Ecto neural progenitor cell (in vitro differentiated cells): ENCODE measurements at places on chromosomes 12 and 14.
A peak's percentile ranks its signal among the peaks of the same experiment; 100 is the strongest.

GRCh38 chr14:22887990-22888378, 5.0 kb downstream of the REM2 start:
- no peak for DNase-seq

DNA sequence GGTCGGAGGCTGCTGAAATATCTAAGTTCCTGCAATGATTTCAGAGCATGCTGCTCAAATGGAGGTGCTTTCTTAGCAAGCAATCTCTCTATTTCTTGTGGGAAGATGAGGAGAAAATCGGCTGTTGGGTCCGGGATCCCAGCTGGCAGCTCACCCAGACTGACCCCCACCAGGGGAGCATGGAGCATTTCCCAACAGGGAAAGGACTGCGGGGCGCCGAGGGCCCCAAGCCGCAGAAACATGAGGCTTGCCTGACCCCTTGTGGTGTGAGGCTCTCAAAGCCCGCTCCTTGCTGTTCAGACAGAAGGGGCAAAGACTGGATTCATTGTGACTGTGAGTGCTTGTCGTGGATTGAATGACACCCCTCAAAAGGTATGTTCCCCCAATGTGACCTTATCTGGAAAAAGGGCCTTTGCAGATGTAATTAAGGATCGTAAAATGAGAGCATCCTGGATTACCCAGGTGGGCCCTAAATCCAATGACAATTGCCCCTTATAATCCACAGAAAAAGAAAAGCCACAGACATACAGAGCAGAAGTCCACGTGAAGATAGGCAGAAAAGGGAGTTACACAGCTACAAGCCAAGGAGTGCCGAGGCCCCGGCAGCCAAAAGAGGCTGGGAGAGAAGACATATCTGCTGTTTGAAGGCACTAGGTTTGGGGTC, 116.3 kb upstream of the VASH1 start:
- DNase-seq: peak; percentile 79

GRCh38 chr14:75476274-75476995, 45.8 kb upstream of the BATF start:
- no peak for DNase-seq

DNA sequence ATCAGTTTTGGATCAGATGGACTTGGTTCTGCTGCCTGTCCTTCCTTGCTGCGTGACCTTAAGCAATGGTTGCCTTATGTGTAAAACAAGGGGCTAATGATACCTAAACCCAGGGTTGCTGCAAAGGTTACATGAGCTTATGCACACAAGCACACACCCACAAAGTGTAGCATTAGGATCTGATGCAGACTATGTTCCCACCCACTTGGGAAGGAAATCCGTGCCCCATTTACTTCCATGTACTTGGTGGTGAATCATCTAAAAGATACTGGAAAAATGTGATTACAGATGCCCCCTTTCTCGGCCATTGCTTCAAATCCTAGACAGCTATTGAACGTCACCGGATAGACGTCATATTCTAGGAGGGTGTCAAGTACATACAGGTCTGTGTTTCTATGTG, 87.1 kb downstream of the PRKCH start:
- no peak for DNase-seq

DNA sequence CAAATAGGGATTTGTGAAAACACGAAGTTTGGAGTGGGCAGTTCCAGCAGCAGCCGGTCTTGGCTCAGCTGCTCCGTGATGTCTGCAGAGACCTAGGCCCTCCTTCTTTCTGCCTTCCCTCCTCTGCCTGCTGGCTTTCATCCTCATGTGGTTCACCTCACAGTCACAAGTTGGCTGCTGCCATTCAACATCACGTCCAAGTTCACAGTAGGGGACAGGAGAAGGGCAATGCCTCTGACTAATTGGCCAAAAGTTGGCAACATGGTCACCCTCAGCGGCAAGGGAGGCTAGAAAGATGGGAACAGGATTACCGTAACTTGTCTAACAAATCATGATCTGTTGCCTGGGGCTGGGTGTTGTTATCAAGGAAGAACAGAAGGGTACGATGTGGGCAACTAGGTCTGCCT, 7.8 kb upstream of the CACNA2D4 start:
- peak; percentile 39 for DNase-seq

DNA sequence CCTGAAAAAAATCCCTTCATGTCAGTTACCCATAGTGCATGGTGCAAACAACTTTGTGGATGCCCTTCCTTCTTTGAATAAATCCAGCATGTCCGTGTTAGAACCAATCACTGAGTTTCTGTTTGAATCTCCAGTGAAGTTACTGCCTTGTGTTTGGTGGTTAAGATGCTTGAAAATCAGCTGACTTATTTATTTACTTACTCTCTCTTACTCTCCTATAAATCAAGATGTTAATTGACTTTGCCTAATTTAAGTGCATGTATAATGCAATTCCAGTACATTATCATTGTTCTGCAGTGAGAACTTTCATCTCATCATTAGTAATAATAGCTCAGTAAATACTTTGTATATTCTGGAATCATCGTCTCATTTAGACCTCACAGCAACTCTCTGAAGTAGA, 114.2 kb downstream of the ESRRB start:
- DNase-seq: no peak

GRCh38 chr12:88570103-88570502, 10.2 kb downstream of the KITLG start:
- DNase-seq: no peak

GRCh38 chr12:119447126-119447525, 112.6 kb downstream of the CCDC60 start:
- no peak for DNase-seq

DNA sequence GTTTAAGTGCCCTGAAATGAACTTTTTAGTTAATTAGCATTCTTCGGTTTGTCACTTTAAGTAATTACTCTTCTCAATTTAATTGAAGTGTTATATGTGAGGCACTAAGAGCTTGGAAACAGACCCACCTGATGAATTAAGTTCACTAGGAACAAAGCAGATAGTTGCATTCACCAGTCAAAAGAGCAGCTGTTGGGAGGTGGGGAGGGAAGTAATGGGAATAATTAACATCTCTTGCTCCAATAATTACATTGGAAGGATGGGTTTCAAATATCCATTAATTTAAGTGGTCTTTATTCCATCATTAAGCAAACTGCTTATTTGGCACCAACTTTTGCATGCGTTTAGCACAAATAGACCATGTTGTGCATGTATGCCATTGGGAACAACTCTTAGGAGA, 667.2 kb downstream of the GALC start:
- DNase-seq: no peak

DNA sequence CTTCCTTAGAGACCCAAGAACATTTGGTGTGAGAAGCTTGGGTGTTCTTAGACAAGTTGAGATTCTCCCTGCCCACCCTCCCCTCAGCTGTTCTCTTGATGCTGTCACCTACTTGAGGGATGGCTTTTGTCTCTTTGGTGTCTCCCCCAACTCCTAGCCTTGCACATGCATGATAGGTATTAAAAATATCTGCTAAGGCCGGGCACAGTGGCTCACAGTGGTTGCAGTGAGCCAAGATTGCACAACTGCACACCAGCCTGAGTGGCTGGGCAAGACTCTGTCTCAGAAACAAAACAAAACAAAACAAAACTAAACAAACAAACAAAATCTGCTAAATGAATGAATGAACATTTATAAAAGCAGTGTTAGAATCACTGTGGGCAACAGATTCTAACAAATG, 261.1 kb downstream of the AKAP6 start:
- DNase-seq: no peak

DNA sequence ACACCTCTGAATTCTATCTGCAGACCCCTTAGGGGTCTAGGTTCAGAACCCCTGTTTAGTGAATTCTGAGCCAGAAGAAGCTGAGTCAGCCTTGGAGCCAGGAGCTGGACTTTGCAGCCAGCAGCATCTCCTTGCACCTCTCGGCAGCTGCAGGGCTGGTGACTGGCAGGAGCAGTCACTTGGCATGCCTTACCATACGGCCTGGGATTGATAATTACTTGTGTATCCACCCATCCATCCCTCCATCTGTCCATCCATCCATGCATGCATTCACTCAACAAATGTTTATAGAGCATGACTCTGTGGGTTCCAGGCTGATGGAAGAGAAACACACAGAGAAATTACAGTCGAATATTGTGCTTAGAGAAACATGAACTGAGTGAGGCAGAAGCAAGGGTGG, 67.5 kb upstream of the PRIMA1 start:
- DNase-seq: no peak

GRCh38 chr12:54439521-54440255, 20.6 kb upstream of the ITGA5 start:
- DNase-seq: no peak

DNA sequence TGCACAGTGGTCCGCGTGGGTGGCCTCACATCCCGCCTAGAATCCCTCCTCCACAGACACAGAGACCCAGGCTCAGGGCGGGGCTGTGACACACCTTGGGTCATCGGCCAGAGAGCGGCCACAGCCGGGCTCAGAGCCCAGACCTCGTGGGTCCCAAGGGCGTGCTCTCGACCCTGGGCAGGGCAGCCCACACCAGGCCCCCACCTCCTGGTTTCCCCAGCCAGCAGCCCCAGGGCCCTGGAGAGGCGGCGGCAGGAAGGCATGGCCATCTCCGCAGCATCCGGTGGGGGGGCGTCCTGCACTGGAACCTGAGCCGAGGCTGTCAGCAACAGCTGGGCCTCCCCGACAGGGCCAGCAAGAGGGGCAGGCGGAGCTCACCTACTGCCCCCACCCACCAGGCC, 15.2 kb downstream of the JAG2 start:
- DNase-seq: no peak

GRCh38 chr12:131720921-131721320, 10.0 kb downstream of the SFSWAP start:
- no peak for DNase-seq

DNA sequence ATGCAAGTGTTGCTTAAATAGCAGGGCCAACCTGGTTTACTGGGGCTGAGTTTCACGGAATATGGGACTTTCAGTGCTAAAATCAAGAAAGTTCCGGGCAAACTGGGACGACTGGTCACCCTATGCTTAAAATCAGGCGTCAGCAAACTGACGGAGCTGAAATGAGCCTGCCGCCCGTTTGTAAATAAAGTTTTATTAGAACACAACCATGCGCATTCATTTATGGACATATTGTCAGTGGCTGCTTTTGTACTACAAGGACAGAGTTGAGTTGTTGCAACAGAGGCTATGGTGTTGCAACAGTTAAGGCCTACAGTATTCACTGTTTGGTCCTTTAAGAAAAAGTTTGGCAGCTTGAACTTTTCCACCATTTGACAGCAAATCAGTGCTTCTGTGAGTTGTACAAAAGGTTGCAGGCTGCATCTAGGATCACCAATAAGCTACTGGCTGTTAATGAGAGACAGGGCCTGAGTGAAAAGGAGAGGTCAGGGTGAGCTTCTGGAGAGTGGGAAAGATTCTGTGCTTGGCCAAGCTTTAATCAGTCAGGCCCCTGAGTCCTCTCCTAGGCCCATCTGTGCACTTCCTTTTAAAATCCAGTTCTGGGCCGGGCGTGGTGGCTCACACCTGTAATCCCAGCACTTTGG, 13.3 kb downstream of the SELPLG start:
- no peak for DNase-seq

DNA sequence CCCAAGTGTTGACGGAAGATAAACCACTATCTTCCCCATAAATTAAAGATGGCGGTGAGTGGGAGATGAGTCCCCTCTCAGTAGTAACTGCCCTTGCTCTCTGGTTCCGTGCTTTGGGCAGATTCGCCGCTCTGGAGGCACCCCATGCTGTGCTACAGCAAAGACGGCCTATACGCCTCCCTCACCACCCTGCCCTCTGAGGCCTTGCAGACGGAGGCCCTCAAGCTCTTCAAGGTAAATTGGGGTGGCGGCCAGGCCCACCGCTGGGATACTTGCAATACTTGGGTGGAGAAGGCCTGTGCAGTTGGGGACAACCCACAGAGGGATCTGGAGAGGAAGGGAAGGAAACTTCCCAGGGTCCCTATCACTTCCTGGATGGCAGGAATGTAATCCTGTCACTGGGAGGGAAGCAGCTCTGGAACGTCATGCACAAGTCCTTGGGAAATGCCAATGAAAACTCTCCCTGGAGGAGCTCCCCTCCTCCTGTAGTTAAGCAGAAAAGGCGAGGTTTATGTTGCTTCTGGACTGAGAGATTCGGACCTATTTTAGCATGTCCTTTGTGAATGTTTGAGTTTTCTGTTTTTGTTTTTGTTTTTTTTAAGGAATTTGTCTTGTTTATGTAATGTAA, 22.8 kb downstream of the PIGH start:
- DNase-seq: no peak

GRCh38 chr14:73463411-73463810, 5.1 kb upstream of the NUMB start:
- no peak for DNase-seq

GRCh38 chr12:9331218-9331626, 123.0 kb upstream of the PZP start:
- DNase-seq: peak; percentile 86

GRCh38 chr12:95710386-95710785, 80.2 kb downstream of the NTN4 start:
- DNase-seq: no peak

DNA sequence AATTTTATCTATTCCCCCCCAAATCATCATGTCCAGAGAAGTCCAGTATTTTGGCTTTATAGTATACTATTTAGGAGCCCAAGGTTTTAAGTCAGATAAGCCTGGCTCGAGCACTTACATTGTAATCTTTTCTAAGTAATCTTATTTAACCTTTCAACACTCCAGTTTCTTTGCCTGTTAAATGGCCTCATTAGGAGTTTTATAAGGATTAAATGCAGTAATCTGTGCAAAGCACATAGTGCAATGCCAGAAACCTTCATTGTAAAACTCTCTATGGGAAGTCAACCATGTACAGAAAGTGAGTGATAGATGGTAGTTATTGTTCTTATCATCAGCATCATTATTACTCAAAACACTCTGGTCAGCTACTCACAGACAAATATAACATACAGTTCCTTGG, 1330.4 kb downstream of the SLC16A7 start:
- no peak for DNase-seq

DNA sequence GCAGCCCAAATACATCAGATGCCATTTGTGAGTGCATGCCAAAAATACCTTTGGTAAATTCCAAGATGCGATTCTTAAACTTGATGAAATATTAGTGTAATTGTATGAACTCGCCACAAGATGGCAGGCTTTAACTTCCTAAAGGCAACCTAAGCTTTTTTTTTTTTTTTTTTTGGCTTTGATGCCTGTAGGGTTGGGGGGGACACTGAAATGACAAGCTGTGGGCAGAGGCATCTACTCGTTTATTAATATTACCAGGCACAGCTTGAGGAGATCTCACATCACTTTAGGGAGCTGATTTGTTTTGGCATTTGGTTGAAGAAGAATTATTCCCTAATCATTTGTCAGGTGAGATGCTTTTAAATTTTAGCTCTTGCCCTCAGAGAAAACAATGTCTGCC, 126.7 kb upstream of the CCDC196 start:
- no peak for DNase-seq

DNA sequence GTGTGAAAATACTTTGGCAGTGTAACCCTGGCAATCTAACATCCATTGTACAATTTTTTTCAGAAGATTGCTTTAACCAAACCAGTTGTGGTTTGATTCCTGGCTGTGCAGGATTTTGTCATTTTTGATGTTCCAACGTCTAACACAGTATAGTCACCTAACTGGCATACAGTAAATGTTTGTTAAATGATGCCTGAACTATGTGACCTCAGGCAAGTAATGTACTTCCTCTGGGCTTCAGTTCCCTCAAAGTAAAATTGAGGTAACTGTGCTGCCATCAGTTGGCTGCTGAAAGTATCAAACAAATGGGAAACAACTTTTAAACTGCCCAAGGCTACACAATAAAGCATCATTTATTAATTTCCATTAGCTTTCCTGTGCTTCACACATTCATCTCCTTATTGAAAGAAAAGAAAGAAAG, 4.3 kb downstream of the TM7SF3 start:
- no peak for DNase-seq
